ENCODE measurements at places on chromosomes 13 and 19.

DNA sequence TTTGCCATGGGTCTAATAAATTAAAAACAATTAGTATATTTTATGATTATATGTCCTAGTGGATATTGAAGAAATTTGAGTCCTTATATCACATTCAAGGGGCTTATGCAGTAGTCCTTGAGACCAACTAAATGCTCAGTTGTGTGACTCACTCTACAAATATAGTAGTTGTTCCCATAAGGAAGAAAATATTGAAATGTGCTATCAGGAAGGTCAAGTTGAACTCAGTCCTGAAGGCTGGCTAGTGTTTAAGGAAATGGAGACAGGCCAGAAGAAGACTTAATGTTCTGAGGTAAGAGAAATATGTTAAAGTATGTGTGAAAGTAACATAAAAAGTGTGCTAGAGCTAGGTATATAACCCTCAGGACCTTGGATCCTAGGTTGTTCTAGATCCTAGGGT is 766.1 kb upstream of the GPC6 start:
- no peak for DNase-seq

GRCh38 chr13:92459306-92459705 is 767.3 kb upstream of the GPC6 start:
- no peak for DNase-seq

- no peak for DNase-seq
Measured at GRCh38 chr19:728011-728410, 19.3 kb downstream of the PALM start.

- DNase-seq = no peak
Measured at GRCh38 chr13:48827709-48828108, 148.0 kb upstream of the FNDC3A start.

DNA sequence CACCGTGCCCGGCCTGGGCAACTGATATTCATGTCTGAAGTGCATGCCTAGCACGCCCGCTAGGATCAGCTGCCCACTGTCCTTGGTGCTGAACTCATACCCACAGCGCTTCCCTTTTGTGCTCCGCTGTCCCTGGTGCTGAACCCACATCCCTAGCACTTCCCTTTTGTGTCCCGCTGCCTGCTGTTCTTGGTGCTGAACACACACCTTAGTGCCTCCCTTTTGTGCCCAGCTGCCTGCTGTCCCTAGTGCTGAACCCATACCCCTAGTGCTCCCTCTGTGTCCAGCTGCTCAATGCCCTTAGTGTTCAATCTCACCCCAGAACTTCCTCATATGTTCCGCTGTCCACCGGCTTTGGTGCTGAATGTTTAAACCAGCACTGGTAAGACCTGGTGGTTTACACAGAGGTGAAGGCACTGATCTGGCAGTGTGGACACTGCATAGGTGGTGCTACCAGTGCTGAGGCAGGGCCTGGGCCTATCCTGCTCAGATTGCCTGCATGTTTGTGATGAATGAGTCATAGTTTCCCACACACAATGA is 26.3 kb upstream of the SIGLEC11 start:
- peak; percentile 78 for DNase-seq

- no peak for DNase-seq
Measured at GRCh38 chr13:109933476-109933875, 147.1 kb upstream of the IRS2 start.

- peak; percentile 63 for DNase-seq
Measured at GRCh38 chr13:51832471-51833152, 12.4 kb downstream of the TMEM272 start.

- no peak for DNase-seq
Measured at GRCh38 chr13:30872685-30873461, 33.2 kb upstream of the MEDAG start.

- no peak for DNase-seq
Measured at GRCh38 chr19:41014643-41015042, 23.6 kb downstream of the CYP2B6 start.

DNA sequence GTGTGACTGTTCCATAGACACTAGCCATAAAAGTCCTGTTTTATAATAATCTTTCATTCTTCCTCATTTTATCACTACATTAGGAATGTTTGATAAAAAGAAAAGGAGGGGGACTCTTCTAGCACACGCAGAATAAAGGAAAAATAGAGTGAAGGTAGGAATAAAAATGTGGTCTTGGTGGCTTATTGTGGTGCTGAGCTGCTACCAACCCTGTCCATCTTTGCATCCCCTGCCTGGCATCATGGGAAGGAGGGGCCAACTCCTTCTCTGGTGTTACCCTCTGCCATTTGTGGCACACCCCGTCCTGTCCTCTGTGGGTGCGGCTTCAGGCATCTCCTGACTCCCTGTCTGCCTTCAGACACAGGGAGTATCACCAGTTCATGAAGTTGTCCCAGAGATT is 104.9 kb upstream of the ZNF536 start:
- no peak for DNase-seq

DNA sequence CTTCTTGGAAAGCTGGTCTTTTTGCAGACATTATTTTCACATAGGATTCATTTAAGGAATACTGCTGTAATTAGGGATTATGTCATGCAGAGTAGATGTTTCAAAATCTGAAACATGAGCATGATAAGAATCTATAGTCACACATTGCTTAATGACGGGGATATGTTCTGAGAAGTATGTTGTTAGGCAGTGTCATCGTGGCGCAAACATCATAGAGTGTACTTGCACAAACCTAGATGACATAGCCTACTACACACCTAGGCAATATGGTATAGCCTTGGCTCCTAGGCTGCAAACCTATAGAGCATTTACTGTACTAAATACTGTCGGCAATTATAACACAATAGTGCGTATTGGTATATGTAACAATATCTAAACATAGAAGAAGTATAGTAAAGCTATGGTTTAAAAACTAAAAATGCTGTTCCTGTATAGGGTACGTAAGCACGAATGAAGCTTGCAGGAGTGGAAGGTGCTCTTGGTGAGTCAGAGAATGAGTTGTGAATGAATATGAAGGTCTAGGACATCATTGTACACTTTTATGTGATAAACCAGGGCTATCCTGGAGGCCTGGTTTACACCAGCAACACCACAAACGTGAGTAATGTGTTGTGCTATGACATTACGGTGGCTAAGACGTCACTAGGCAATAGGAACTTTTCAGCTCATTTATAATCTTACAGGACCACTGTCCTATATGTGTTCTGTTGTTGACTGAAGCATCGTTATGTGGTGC is 283.1 kb downstream of the MTUS2 start:
- no peak for DNase-seq

DNA sequence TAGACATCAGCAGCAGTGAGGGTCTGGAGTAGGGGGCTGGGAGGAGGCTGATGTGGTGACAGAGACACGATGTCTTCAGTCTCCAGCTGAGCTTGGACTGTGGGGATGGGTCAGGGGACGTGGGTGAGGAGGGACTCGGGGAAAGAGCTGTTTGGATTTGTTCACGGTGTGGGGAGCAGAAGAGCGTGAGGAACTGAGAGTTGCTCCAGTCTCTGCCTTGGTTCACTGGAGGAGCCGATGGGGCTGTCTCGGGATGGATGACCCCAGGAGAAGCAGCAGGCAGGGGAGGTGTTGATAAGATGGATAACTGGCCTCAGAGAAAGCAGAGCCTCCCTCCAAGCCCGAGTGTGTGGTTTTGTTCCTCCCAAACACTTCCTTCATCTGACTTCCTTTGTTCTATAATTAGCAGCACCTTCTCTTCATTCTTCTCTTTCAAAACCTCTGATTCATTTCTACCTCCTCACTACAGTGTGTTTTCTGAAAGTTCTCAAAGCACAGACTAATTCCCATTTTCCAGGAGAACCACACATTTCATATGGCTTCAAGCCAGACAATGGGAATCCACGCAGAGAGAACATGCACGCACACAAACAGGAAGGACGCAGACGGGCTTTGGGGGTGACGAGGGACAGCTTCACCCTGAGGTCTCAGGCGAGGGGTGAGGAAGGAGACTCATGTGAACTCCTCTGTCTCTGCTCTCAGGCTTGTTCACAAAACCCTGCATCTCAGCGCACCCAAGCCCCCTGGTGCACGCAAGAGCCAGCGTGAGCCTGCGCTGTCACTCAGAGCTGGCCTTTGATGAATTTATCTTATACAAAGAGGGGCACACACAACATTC is 18.6 kb downstream of the LAIR2 start:
- DNase-seq = peak; percentile 10

All from stimulated activated CD4-positive, alpha-beta T cell treated with anti-CD3 and anti-CD28 coated beads, Interleukin-4, amount 100 ng/mL, for 24 hours (primary cell).